ENCODE measurements at places on chromosomes 11 and 22. TPM values are rescaled to one million over a fixed set of nuclear protein-coding genes. Genes with fewer than 3 reads are reported as not detected.

DNA sequence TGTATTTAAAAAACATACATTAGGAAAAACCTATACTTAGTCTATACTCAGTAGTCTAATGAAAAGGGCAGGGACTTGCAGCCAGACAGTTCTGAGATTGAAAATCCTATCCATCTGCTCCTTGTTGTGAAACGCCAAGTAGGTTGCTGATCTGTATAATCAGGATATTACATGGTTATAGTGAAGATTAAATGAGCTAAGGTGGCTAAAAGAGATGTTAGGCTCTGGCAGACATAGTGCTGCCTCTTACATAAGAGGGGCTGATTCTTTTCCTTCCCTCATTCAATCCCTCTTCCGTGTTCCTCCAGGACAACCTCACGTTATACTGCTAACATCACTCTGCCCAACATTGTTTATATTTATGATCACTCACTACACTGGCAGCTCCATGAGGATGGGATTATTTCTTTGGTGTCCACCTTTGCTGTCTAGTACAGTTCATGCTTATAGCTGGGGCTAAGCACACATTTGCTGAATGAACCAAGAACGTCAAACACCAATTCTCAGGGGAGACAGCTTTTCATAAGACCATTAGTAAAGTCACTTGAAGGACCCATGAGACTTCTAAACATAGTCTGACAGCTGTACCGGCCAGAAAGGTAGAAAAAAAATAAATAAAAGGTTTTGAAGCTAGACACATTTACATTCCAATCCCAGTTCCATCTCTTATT, 46.3 kb downstream of the GAB2 start:
- H3K4me1 ChIP-seq: peaks cover 13% of the 10 kb centered on the region
- no peaks in the 10 kb centered on the region for H3K36me3 ChIP-seq
- H3K27ac ChIP-seq: no peak overlapping the region
- no peak overlapping the region for H3K4me3 ChIP-seq

GRCh38 chr11:13595166-13595565, 73.3 kb upstream of the FAR1 start:
- peaks cover 2% of the 10 kb centered on the region for H3K27me3 ChIP-seq
- H3K36me3 ChIP-seq: no peaks in the 10 kb centered on the region
- H3K27ac ChIP-seq: no peak overlapping the region
- no peak for DNase-seq
- H3K4me1 ChIP-seq: no peaks in the 10 kb centered on the region
- no peak overlapping the region for H3K4me3 ChIP-seq

- H3K27me3 ChIP-seq: no peaks in the 10 kb centered on the region
- peaks cover 12% of the 10 kb centered on the region for H3K4me1 ChIP-seq
- H3K36me3 ChIP-seq: no peaks in the 10 kb centered on the region
Observed at GRCh38 chr11:1498262-1498661, 11.7 kb upstream of the MOB2 start.

DNA sequence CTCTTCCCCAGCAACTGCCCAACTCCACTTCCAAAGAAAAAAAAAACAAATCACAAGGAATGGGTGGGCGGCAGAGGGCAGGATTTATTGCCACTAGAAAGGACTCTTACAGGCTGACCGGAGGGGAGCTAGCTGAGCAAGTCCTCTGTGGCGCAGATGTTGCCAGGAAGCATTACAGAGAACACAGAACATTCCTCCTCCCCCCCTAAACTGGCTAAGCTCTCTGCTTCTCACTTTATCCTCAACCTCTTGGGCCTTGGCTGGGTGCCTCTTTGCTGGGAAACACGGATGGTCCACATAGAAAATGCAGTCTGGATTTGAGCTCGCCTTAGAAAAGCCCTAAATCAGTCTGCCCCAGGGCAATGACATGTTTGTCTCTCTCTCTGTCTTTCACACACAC, 12.6 kb upstream of the FJX1 start:
- no peaks in the 10 kb centered on the region for H3K36me3 ChIP-seq
- DNase-seq: peak; percentile 93
- peaks cover 23% of the 10 kb centered on the region for H3K27me3 ChIP-seq
- H3K27ac ChIP-seq: no peak overlapping the region

- H3K4me1 ChIP-seq: no peaks in the 10 kb centered on the region
- no peaks in the 10 kb centered on the region for H3K36me3 ChIP-seq
- no peaks in the 10 kb centered on the region for H3K27me3 ChIP-seq
- H3K4me3 ChIP-seq: no peak overlapping the region
Observed at GRCh38 chr11:50298182-50298988, 265.7 kb downstream of the OR4C45 start.

GRCh38 chr11:45662665-45663485, 2.5 kb downstream of the CHST1 start:
- H3K27me3 ChIP-seq: peaks cover 32% of the 10 kb centered on the region
- no peak overlapping the region for H3K27ac ChIP-seq
- peak; percentile 93 for DNase-seq
- H3K4me3 ChIP-seq: peak overlapping the region; percentile 10
- peaks cover 86% of the 10 kb centered on the region for H3K4me1 ChIP-seq

- H3K4me3 ChIP-seq: peak overlapping the region; percentile 68
- peak overlapping the region; percentile 98 for H3K27ac ChIP-seq
- peak; percentile 95 for DNase-seq
- no peaks in the 10 kb centered on the region for H3K27me3 ChIP-seq
- H3K4me1 ChIP-seq: peaks cover 14% of the 10 kb centered on the region
Observed at GRCh38 chr22:27919942-27920755, 1.1 kb upstream of the PITPNB start.

DNA sequence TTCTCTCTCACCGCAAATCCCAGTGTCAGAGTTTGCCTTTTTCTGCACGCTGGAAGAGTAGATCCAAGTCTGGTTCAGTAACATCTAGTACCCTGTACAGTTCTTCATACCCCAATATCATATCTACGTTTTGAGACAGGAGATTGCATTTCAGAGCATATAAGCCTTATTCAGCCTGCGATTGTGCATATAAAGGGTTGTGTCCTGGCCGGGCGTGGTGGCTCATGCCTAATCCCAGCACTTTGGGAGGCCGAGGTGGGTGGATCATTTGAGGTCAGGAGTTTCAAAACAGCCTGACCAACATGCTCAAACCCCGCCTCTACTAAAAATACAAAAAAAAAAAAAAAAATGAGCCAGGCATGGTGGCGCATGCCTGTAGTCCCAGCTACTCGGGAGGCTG, 104.9 kb downstream of the MTNR1B start:
- no peaks in the 10 kb centered on the region for H3K36me3 ChIP-seq
- H3K27me3 ChIP-seq: no peaks in the 10 kb centered on the region
- H3K27ac ChIP-seq: no peak overlapping the region
- H3K4me1 ChIP-seq: no peaks in the 10 kb centered on the region
- H3K4me3 ChIP-seq: no peak overlapping the region
- no peak for DNase-seq

DNA sequence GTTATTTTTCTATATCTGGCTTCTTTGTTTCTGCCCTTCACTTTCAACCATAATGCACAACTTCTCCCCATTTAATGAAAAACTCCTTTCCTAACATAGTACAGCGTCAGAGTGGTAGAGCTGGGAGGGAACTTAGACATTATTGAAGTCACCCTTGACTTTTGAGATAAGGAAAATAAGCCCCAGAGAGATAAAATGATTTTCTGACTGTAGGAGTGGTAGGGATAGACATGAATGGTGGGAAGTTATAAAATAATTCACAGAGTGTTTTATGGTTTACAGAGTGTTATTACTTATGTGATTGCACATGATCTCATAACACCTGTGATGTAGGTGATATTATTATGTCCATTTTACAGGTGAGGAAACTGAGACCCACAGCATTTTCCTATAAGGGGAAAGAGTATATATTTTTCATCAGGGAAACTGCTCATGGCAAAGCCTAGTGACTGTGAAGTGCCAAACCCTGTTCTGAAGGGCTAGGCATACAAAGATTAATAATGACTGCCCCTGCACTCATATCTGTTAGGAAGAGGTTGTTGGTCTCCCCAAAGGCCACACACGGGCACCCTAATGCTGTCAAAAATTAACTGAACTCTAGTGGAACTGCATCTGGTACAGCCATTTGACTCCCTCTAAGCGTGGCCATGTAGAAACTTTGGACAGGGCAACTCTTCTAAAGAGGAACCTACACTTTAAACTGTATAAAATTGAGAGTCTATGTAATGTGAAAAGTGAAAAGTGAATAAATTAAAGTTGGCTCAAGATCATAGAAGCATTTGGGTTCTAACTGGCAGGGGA, 61.1 kb upstream of the PICALM start:
- H3K27ac ChIP-seq: no peak overlapping the region
- no peaks in the 10 kb centered on the region for H3K27me3 ChIP-seq
- H3K4me1 ChIP-seq: no peaks in the 10 kb centered on the region
- H3K36me3 ChIP-seq: no peaks in the 10 kb centered on the region
- no peak for DNase-seq
- no peak overlapping the region for H3K4me3 ChIP-seq

GRCh38 chr11:75142714-75143419, 8.0 kb upstream of the SLCO2B1 start:
- peaks cover 28% of the 10 kb centered on the region for H3K4me1 ChIP-seq
- H3K36me3 ChIP-seq: no peaks in the 10 kb centered on the region
- H3K4me3 ChIP-seq: no peak overlapping the region
- peak; percentile 92 for DNase-seq

GRCh38 chr11:112318184-112318591, 57.5 kb upstream of the PLET1 start:
- DNase-seq: peak; percentile 52
- H3K27ac ChIP-seq: no peak overlapping the region
- no peaks in the 10 kb centered on the region for H3K36me3 ChIP-seq
- no peak overlapping the region for H3K4me3 ChIP-seq

DNA sequence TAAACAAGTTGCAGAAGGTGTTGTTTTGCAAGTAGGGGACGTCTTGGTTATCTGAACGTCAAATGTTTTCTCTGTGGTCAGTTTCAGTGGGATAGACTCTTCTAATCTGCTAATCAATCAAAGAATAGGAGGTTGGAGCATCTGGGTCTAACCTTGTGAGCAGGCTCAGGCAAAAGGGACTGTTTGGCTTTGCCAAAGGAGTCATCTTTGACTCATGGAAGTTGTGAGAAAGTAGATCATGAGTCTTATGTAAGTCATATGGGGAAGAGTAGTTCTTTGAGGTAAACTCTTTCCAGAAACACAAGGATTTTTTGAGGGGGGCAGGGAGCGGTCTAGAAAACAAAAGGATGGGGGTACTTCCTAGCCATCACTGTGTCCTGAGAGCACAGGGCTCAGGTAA, 27.1 kb upstream of the TOP3B start:
- H3K36me3 ChIP-seq: no peaks in the 10 kb centered on the region
- no peaks in the 10 kb centered on the region for H3K4me1 ChIP-seq
- no peak overlapping the region for H3K27ac ChIP-seq
- DNase-seq: no peak
- H3K27me3 ChIP-seq: peaks cover 7% of the 10 kb centered on the region

DNA sequence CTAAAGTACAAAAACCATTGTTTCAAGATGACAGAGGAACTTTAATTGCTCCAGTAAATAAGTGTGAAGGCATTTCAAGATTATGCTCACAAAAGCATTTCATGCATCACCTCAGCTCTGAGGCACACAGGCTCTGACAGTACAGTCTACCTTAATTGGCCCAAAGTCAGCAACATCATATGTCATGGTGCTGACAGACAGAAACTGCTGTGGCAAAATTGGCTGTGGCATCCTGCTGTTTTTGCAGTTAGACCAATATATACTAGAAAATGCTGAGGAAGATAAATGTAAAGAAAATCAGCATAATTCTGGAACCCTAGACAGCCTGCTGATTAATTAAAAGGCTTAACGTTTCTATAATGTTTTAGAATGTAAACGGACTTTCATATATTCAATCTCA, 34.9 kb upstream of the PPP2R1B start:
- no peak overlapping the region for H3K4me3 ChIP-seq
- no peak for DNase-seq
- no peaks in the 10 kb centered on the region for H3K27me3 ChIP-seq

- H3K4me3 ChIP-seq: no peak overlapping the region
- no peak overlapping the region for H3K27ac ChIP-seq
- no peak for DNase-seq
- H3K36me3 ChIP-seq: no peaks in the 10 kb centered on the region
- H3K4me1 ChIP-seq: no peaks in the 10 kb centered on the region
Observed at GRCh38 chr22:49021131-49021925, 806.3 kb downstream of the BRD1 start.

- peak overlapping the region; percentile 74 for H3K4me3 ChIP-seq
- no peaks in the 10 kb centered on the region for H3K27me3 ChIP-seq
- H3K4me1 ChIP-seq: peaks cover 24% of the 10 kb centered on the region
- H3K36me3 ChIP-seq: peaks cover 35% of the 10 kb centered on the region
Observed at GRCh38 chr11:67442504-67443404, 522 bp downstream of the CORO1B start.

DNA sequence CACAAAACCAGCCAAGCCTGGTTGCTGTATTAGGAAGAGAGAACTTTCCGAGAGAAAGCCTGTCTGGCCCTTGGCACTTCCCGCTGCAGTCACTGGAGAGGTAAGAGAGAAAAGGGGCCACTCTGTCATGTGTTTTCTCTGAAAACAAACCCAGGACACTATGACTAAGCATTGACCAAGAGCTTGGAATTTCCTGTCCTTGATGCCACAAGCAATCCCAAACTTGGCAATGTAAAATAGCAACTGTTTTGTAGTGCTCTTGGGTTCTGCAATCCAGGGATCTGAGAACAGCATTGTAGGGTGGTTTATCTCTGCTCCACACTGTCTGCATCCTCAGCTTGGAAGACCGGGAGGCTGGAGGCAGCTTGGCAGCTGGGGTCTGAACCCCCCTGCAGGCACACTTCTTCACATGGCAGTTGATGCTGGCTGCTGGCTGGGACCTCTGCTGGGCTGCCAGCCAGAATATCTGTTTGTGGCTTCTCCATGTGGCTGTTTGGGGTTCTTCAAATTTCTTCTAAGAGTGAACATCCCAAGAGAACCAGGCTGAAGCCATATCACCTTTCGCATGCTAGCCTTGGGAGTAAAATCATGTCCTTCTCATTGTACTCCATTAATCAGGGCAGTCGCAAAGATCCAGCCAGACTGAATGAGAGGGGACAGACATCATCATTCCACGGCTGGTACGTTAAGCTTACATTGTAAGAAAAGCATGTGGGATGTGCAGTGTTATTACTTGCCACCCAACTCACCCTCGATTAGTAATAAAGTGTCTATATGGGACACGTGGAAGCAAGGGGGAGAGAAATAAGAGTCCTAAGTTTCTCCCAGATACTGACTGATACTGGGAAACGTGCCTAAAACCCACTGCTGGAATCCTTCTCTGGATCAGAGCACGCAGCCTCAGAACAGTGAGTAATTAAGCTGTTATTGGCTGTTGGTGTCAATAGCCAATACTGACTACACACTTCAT, 537.4 kb upstream of the B3GAT1 start:
- H3K27me3 ChIP-seq: no peaks in the 10 kb centered on the region
- no peak overlapping the region for H3K4me3 ChIP-seq
- H3K4me1 ChIP-seq: peaks cover 23% of the 10 kb centered on the region
- peak; percentile 49 for DNase-seq
- no peak overlapping the region for H3K27ac ChIP-seq
- no peaks in the 10 kb centered on the region for H3K36me3 ChIP-seq

GRCh38 chr11:115338476-115338875, 165.7 kb downstream of the CADM1 start:
- H3K27me3 ChIP-seq: no peaks in the 10 kb centered on the region
- no peaks in the 10 kb centered on the region for H3K36me3 ChIP-seq
- DNase-seq: no peak
- no peaks in the 10 kb centered on the region for H3K4me1 ChIP-seq

- peaks cover 3% of the 10 kb centered on the region for H3K36me3 ChIP-seq
- peak; percentile 95 for DNase-seq
- H3K4me3 ChIP-seq: peak within 1 kb of the TSS; percentile 61
- H3K27me3 ChIP-seq: no peaks in the 10 kb centered on the region
- peaks cover 5% of the 10 kb centered on the region for H3K4me1 ChIP-seq
Observed at GRCh38 chr22:45413368-45414211, at the start of the genes RIBC2 and SMC1B. Gene RIBC2 (plus strand): TSS chr22:45413693. CDS start chr22:45413887, 194 bp downstream. Gene SMC1B (minus strand): TSS chr22:45413599. CDS start chr22:45413567, 32 bp downstream.

Gene GAL3ST3
- 0.80 TPM for total RNA-seq

Gene GAS2L1
- total RNA-seq: 2.7 TPM

Gene MMP1
- total RNA-seq: 0.04 TPM

Gene IGHMBP2
- total RNA-seq: 7.6 TPM

Gene EMID1
- total RNA-seq: 5.7 TPM

Gene ST14
- 0.35 TPM for total RNA-seq

Gene GGT5
- 3.4 TPM for total RNA-seq

Gene TCF20
- total RNA-seq: 13.7 TPM

Gene SMCO4
- total RNA-seq: 8.6 TPM

Gene RCOR2
- total RNA-seq: 11.0 TPM
